Fibroblast of lung (primary cell): ENCODE measurements at places on chromosomes 1 and 21.

DNA sequence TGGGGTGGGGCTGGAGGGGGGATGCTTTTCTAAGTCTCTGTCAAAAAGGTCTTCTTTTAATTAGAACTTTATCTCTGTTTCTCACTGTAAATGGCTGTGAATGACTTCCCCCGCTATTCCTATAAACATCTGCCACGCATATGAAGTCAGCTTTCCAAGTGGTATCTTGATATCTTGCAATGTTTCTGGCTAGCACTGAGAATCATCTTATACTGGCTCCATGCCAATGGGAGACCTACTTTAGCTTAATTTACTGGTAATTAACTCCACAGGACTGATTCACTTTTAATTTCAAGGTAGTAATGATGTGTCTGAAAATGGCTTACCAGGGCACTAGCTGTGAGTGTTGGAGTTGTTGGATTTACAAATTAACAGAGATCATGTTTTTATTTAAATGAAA, 4.3 kb downstream of the GPR88 start:
- DNase-seq, result no peak

- DNase-seq, result no peak
These were observed 1.1 kb downstream of the INKA2 start for GRCh38 chr1:111738133-111738435.

DNA sequence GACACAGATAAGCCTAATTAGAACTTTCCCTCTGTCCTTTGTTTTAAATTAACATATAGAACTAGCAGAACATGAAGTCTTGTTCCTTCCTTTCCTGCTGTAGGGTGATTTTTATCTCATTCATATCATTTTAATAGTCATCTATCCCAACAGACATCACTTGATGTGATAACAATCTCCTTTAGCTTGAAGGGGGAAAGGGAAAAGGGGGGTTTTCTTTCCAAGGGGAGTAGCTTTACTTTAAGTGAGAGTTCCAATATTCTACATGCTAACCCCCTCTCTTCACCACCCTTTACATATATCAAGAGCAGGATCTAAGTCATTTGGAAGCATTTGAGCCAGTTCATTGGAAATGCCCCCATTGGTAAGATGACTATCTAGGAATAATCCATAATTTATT, 241.9 kb downstream of the HHIPL2 start:
- DNase-seq, result no peak

GRCh38 chr1:35844826-35845225, 37.0 kb downstream of the AGO4 start:
- DNase-seq, result no peak

DNA sequence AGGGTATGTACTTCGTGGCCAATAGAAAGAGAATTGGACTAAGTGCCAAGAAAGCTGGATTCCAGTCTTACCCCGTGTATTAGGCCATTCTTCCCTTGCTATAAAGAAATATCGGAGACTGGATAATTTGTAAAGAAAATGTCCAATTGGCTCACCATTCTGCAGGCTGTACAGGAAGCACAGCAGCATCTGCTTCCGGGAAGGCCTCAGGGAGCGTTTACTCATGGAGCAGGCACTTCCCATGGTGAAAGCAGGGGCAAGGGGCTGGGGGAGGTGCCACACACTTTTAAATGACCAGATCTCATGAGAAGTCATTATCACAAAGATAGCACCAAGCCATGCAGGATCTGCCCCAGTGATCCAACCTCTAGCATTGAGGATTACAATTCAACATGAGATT, 7.8 kb upstream of the AMIGO1 start:
- DNase-seq, result no peak

GRCh38 chr21:43623588-43623987, 35.7 kb downstream of the HSF2BP start:
- DNase-seq, result no peak

DNA sequence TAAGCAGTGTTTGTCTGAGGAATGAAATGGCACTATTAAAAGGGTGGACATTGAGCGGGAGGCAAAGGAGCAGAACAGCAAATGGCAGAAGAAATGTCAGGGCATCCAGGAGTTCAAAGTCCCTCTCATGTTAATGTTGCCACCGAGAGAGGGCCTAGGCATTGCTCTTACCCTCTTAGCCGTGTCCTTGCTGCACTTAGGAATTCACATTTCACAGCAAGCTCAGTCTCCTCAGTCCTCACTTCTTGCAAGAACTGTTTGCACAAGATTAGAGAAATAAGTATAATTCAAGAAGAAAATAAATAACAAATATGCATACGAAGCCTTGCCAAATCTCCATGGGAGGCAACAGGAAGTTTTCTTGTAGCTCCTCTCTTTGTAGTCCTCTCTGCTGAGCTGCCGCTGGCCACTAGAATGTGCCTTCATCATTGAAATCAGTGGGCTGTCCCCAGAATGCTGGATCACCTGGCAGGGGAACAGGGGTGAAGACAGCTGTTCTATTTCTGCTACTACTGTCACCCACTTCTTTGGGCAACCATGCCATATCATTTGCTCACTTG, 205.8 kb downstream of the ZNF326 start:
- DNase-seq, result no peak

DNA sequence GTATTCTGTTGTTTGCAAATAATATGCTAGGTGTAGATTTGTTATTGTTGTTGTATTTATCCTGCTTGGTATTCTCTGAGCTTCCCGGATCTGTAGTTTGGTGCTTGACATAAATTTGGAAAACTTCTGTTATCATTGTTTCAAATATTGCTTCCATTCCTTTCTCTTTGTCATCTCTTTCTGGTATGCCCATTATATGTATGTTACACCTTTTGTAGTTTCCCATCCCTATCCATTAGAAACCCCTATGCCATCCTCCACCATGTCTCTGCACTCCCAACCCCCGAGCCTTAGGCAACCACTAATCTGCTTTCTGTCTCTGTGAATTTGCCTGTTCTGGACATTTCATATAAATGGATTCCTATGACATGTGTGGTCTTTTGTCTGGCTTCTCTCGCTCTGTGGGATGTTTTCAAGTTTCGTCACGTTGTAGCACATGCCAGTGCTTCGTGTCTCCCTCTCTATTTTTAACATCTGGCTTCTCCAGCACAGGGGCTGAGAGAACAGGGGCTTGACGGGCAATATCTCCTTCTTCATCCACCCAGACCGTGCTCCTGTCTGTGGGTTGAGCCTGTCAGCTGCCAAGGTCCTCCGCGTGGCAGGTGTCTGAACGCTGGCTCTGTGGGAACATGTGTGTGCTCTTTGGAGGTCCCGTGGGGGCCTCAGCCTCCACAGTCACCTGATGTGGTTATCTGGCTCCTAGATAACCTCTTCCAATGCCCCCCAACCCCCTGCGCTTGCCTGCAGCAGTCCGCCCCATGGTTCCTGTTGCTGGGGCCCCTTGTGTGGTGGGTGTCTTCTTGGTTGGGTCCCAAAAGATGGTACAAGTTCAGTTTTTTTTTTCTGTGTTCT, 32.8 kb upstream of the MAN1C1 start:
- no peak for DNase-seq

GRCh38 chr1:208808301-208808700, 564.1 kb upstream of the PLXNA2 start:
- no peak for DNase-seq

- DNase-seq, result peak; percentile 69
These were observed 20.5 kb downstream of the WNT2B start for GRCh38 chr1:112529301-112529700.

GRCh38 chr21:42301371-42302075, 13.7 kb downstream of the TFF3 start:
- DNase-seq, result no peak

GRCh38 chr1:156543066-156543465, 29.3 kb downstream of the IQGAP3 start:
- DNase-seq, result no peak

DNA sequence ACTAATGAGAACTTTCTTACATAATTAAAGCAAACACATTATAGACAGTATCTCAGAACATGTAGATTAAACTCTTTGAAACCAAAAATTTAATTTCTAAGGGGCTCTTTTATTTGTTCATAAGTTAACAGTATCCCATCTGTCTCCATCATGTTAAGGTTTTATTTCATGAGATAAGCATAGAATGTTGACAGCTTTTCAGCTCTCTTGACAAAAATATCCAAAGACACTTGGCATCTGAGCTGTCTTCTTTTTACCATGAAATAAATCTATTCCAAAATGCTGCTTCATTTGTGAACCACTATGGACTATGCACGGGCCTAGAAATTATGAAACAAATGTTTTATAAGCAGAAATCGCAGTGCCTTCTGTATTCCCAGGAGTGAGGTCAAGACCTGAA, 45.2 kb downstream of the SCYL3 start:
- DNase-seq, result no peak

GRCh38 chr1:219773775-219774174, 154.6 kb downstream of the SLC30A10 start:
- no peak for DNase-seq

DNA sequence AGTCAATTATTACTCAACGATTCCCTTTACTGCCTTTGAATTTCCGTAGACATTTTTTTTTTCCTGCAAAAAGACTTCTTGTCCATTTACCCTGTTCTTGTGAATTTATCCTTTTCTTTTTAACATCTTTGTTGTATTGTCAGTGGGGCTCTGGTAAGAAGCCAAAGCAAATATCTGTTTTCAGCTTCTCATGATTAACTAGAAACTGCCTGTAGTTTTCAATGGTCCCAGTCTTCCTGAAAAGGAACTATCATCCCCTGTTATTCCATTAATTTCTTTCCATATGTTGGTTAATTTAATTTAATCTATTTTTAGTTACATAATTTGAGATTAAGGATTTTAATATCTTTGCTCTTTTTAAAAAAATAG, 28.0 kb downstream of the SH3BGR start:
- DNase-seq, result no peak

- DNase-seq, result no peak
These were observed 599 bp upstream of the ITPKB start for GRCh38 chr1:226739696-226740065.

GRCh38 chr1:3372317-3372716, 82.1 kb upstream of the ARHGEF16 start:
- DNase-seq, result no peak

DNA sequence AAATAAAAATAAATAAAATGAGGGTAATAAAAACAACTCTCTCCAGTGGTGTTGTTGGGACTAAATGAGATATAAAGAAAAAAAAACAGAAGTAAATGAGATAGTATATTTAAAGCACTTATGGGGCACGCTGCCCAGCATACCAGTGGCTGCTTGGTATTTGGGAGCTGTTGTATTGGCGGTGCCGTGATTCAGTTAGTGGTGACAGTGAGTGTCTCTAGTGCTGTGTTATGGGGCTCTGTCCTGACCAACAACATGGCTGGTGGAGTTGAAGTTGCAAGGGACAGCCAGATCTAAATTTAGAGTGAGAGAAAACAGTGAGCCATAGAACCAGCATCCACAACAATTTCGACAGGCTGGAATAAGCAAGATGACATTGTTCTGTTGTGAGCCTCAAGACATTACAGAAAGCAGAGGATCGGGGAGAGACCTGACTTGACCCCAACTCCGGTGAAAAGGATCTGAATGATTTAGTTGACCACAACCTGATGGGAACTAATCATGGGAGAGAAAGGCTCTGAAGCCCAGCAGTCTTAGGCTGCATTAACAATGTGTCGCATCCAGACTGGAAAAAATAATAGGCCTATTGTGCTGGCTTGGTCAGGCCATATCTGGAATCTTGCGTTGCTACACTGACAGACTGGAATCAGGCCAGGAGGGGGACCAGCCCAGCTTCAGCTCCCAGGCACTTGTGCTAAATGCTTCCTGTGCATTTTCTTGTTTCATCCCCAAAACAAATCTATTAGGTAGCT, 2.4 kb upstream of the MFSD2A start:
- no peak for DNase-seq

- no peak for DNase-seq
These were observed 3.1 kb downstream of the NUAK2 start for GRCh38 chr1:205318231-205318991.

- no peak for DNase-seq
These were observed 351.0 kb downstream of the PDE4B start for GRCh38 chr1:66143651-66144050.

DNA sequence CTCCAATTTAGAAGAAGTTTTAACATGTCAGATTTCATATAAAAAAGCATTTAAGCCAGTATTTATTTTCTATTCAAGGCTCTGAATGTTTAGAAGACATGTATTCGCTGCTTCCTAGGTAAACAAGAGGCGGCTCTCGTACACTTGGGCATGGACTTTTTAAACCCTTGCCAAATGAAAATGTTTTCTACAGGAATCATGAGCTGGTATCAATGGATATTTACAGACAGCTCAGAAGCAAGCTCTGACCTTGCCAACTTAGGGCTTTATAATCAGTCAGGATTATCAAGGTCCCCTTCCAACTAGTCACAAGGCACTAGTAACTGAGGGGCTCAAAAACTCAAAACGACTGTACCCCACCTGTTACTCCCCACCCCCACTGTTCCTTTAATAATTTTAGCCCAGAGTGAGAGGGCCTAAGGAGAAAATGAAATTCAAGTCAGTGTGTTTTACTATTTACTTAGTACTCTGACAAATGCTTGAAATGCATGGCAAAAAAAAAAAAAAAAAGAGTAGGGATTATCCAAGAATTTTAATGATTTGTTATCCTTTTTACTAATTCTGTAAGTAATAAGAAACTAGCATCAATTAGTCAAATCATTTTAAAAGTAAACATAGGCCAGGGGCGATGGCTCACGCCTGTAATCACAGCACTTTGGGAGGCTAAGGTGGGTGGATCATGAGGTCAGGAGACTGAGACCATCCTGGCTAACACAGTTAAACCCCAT, 12.4 kb downstream of the CLSTN1 start:
- DNase-seq, result no peak

- no peak for DNase-seq
These were observed 191.5 kb upstream of the AJAP1 start for GRCh38 chr1:4462831-4463484.

- DNase-seq, result no peak
These were observed 32.8 kb downstream of the PADI6 start for GRCh38 chr1:17404820-17405219.

DNA sequence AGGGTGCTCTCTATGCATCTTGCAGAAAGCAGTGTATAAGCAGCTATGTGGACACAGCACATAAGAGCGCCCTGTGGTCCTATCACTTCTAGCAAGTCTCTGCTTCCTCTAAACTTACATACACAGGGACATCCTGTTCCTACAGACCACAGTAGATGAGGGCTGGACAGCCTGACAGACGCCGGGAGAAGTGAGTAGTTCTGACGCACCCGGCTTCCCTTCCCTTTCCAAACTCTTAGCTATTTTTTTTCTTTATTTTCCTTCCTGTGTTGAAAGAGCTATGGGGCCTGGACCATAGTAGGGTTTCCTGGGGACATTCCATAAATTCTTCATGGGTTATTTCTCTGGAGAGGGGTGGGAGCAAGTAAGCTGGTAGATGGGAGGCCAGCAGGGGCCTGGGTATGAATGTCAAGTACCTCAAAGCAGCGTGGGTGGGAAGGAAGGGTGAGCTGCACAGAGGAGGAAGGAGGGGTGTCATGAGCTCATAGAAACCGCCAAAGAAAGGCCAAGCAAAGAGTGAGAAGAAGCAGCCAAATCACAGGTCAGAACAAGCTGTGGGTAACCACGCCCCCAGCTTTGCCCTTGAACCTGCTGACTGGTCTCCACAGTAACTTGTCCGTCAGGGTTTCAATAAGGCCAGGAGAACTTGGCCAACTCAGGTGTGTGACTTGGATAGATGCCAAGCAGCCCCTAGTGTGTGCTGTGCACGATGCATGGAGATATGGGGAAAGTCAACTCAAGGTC, 36.6 kb downstream of the PLXNA2 start:
- DNase-seq, result peak; percentile 89
